ENCODE measurements at places on chromosomes 12 and 14.

- no peak for DNase-seq
These were observed 12.2 kb downstream of the ITPK1 start for GRCh38 chr14:93103392-93104080.

DNA sequence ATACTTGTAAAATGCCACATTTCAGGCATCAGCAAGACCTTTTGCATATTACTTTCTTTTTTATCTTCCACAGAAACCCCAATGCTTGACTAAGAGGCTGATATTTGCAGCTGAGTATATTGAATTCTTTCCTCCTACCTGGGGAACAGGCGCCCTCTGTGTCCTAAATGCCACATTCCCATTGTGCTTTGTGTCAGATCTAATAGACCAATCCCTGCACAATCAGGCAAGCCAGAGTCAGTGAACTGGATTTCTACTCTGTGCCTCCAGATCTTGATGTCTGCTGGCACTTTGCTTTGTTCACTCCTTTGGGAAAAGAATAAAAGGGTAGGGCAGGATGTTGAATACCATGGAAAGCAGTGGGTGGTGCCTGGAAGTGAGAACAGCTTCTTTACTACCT, 22.4 kb upstream of the TAS2R42 start:
- peak; percentile 66 for DNase-seq

DNA sequence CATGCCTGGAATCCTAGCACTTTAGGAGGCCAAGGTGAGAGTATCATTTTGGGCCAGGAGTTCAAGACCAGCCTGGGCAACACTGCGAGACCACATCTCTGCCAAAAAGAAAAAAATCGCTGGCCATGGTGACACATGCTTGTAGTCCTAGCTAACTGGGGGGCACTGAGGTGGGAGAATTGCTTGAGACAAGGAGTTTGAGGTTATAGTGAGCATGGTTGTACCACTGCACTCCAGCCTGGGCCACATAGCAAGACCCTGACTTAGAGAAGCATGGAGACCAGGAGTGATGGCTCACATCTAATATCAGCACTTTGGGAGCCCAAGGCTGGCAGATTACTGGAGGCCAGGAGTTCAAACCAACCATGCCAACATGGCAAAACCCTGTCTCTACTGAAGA, 9.2 kb downstream of the PTGES3 start:
- DNase-seq: no peak

- DNase-seq: no peak
These were observed 694.7 kb downstream of the SLC16A7 start for GRCh38 chr12:60290532-60290931.

DNA sequence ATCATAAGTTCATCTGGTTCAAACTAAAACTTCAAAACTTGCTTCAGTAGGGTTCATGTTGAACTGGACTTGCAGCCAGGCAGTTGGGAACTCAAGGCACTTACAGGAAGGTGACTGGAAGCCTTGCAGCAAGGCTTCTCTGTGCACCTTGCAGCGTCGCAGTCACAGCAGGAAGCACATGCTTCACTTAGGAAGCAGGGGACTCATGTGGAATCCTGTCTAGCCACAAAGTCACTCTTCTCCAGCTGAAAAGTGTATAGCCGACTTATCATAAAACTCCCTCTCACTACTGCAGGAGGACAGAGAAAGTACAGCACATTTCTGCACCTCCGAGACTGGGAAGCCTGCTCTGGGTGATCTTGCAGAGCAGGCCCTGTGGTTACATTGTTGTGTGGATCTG, 114.0 kb upstream of the PRB2 start:
- DNase-seq: no peak

- no peak for DNase-seq
These were observed 344 bp downstream of the SPTLC2 start for GRCh38 chr14:77616133-77616453.

- no peak for DNase-seq
These were observed 142.1 kb downstream of the AKAP6 start for GRCh38 chr14:32471181-32471580.

DNA sequence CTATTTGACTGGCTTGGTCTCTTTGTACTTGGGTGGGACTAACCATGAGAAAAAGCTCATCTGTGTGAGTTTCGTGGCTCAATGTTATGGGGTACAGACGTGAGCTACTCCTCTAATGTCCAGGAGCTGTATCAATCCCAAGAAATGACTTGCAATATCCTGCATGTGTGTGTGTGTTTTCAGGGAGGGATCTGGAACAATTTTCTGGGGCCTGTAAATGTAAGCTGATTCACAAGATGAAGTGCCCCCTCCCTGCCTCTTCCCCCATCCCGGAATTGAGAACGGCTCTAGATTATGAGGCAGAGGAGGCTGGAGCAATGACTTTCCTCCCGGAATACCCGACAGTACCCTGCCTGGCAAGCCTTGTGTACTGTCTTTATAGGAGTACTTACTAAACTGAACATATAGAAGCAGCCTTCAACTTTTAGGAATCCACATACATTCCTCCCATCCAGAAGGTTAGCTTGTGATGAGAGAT, 53.9 kb downstream of the TMX1 start:
- no peak for DNase-seq

- no peak for DNase-seq
These were observed 3.0 kb upstream of the CISTR start for GRCh38 chr12:53754633-53755264.

GRCh38 chr14:104209985-104210816, 71.8 kb downstream of the KIF26A start:
- DNase-seq: no peak

GRCh38 chr12:57514720-57515407, 5.5 kb downstream of the DDIT3 start:
- no peak for DNase-seq

DNA sequence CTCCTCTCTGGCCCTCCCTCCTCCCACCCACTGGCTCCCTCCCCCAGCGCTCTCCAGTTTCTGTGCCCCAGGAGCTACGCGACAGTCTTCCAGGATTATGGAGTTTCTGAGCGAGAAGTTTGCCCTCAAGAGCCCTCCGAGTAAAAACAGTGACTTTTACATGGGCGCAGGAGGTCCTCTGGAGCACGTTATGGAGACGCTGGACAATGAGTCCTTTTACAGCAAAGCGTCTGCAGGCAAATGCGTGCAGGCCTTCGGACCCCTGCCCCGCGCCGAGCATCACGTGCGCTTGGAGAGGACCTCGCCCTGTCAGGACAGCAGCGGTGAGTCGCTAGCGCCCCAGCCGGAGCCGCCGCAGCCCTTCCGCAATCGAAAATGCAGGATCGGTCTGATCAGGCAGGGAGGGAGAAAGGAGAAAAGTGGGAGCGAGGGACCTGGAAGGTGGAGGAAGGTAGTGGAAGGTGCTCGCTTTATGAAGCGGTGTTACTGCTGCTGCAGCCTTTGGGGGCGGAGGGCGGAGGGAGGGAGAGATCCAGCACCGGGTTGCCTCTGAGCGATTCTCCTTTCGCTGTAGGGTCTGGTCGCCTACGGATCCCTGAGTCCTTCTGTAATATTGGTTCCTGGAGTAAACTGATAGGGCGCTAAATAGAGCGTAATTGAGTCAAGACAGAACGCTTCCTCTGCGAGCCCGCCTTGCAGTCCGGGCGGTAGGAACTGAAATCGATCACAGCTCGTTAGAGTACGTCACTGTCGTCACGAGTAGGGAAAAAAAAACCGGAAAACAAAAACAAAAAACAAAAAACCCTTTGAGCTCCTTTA, at the start of gene ALX1:
Gene ALX1, plus strand, starts transcription at position 56 of the 819 bp plus-strand sequence. Its CDS starts 42 bp downstream, at position 98.
- peak; percentile 91 for DNase-seq

- no peak for DNase-seq
These were observed 119.1 kb downstream of the DENND5B start for GRCh38 chr12:31471823-31472222.

- no peak for DNase-seq
These were observed 32.3 kb downstream of the BCL11B start for GRCh38 chr14:99239661-99240092.

DNA sequence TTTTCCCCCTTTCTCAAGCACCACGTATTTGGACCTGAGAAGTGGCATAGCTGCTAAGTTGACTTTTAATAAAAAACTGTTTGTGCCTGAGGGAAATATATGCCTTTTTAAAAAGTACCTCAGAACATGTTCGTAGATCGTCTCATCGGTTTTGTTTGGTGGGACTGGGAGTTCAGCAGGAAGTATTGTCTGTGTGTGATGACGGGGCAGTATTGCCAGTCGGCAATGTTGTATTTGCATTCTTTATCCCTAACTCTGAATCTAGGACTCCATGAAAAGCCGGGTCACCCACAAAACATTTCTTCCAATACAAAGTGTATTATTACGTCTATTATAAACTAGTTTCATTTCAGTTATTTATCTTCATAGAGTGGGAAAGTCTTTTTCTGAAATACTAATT, 19.7 kb upstream of the FGD4 start:
- no peak for DNase-seq

DNA sequence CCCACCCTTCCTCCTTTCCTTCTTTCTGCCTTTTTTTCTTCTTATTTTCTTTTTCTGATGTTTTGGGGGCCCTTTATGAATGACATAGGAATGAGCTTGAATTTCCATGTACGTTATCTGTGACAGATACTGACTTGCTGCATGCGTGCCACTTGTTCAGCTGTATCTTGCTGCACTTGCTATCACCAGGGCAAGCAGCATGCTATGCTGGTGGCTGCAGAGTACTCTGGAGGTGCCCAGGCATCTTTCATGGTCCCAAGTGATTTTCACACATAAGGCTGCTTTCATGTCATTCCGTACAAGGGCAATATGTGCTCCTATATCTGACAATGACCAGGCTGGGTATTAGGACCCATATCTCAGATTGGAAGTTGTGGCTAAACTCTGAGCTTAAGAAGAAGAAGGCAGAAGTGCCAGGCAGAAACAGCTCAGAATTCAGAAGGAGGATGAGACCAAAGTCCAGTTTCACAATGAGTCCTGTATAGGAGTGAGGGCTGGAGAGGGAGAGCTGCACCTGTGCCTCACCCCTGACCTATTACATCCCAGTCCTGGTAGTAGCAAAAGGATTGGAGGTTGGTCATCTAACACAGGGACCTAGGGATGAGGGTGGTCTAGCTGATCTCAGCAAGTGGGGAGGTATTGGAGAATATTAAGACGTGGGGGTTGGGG, 299.0 kb upstream of the DDHD1 start:
- DNase-seq: no peak

DNA sequence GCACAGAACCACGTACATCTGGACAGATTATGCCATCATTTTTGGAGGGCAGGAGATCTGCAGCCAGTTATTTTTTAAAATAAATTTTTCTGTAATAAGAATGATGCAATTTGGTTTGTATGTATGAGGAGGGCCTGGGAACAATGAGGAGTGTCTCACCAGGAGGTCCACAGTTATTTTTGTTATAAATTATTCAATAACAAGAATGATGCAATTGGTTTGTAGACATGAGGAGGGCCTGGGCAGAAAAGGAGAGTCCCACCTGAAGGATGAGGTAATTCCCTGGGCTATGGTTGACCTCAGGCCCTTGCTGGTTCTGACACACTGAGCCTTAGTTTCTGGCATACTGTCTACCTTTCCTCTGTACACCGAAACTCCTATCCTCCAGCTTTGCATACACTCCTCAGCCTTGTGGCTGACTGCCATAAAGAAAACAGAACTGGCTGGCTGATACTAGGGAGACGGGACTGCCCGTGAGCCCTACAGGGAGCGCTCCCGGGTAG, 9.0 kb upstream of the DCD start:
- DNase-seq: peak; percentile 4

DNA sequence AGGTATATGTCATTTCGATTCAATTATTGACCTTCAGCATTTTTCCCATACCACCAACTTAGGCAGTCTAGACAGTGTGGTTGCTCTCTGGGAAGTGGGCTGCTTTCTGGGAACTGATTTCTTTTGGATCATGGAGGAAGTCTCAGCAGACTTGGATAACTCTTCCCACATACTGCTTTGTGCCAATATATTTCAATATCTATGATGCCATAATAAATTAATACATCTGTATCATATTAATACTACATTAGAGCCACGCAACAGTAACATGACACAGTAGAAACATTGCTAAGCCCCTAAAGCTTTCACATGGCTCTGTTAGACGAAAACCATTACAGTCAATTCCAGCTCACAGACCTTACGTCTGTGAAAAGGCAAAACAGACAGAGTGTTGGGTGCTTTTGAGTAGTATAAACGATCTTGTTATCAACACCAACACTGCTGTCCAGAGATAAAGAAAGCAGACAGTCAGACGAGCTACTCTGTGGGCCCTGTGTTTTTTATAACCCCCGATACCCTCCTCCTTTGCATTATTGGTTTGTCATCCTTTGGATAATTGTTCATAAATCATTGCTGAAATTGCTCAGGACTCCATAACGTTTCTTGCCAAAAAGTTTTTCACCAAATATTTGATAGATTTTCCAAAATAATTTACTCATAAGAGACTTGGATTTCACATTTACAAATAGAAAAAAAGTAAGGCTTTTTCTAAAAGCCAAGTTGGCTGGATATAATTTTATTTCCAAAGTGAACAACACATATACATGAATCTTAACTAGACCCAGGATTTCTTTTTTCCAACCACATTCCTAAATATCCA, 439.7 kb downstream of the ADAMTS20 start:
- no peak for DNase-seq

DNA sequence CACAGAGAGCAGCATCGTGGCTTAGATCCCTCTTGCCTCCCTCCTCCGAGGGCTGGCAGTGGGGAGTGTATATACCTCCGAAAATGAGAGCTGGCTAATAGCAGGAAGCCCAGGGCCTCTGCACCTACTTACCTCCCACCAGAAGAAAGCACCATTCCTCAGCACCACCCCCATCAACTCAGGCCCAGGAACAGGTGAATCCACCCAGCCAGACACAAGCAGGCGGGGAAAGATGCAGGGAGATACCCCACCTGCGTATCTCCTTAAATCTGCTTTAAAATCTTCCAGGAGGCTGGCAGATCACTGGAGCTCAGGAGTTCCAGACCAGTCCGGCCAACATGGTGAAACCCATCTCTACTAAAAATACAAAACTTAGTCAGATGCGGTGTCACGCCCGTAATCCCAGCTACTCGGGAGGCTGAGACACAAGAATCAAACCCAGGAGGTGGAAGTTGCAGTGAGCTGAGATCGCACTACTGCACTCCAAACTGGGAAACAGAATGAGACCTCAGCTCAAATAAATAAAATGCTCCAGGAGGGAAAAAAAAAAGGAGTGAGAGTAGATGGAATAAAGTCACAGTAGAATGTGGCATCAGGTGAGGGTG, 93.5 kb downstream of the SINHCAF start:
- no peak for DNase-seq

DNA sequence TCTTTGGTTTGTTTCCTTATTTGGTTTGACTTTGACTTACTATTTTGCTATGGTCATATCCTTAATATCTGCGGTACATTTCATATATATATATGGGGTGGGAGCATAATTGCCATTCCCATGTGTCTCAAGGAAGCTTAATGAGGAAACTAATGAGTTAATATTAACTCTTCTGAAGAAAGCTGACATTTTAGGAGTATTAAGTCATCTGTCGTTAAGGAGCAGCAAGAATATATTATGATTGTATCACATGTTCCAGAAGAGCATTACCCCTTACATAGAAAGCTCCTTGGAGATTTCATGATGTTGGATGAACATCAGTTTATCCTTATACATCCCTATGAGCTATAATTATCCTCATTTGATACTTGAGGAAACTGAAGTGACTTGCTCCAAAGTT, 15.6 kb downstream of the DYRK2 start:
- DNase-seq: no peak

GRCh38 chr12:56634242-56634836, 4.2 kb upstream of the BAZ2A start:
- DNase-seq: peak; percentile 95

- no peak for DNase-seq
These were observed 11.8 kb downstream of the A2ML1 start for GRCh38 chr12:8834230-8834629.
